Epithelial cell of proximal tubule (primary cell): ENCODE measurements at places on chromosomes 7 and 10. TPM values are rescaled to one million over a fixed set of nuclear protein-coding genes. Genes with fewer than 3 reads are reported as not detected.

AGR2 gene
- total RNA-seq = 11.9 and 29.4 TPM in 2 replicates

ERVW-1 gene
- total RNA-seq = not detected in 2 replicates

HYAL4 gene
- total RNA-seq = not detected in 2 replicates

KLF6 gene
- total RNA-seq = 52.6 and 88.1 TPM in 2 replicates

PNLIP gene
- total RNA-seq = not detected in 2 replicates

HECW1 gene
- total RNA-seq = not detected in 2 replicates

FAM25G gene
- not detected in 2 replicates for total RNA-seq

SPAM1 gene
- not detected in 2 replicates for total RNA-seq

HOXA4 gene
- total RNA-seq = 9.2 and 14.6 TPM in 2 replicates

SPAG6 gene
- total RNA-seq = 0.07 TPM in 1 of 2 replicates, not detected in the other

CDH23 gene
- total RNA-seq = under 0.01 TPM in 1 of 2 replicates, not detected in the other

RSU1 gene
- total RNA-seq = 46.9 and 60.7 TPM in 2 replicates

NPFFR1 gene
- total RNA-seq = 0.14 TPM in 1 of 2 replicates, not detected in the other

SHTN1 gene
- 13.3 and 15.9 TPM in 2 replicates for total RNA-seq

ACHE gene
- total RNA-seq = 0.51 and 3.3 TPM in 2 replicates

MYO1G gene
- total RNA-seq = under 0.01 TPM in 1 of 2 replicates, not detected in the other

SPOCK2 gene
- total RNA-seq = 27.9 and 63.7 TPM in 2 replicates

CFAP58 gene
- 0.23 and 0.29 TPM in 2 replicates for total RNA-seq

ZCWPW1 gene
- total RNA-seq = 0.65 and 3.8 TPM in 2 replicates

TET1 gene
- 0.52 and 1.0 TPM in 2 replicates for total RNA-seq

FIS1 gene
- 189 and 215 TPM in 2 replicates for total RNA-seq

MYL7 gene
- not detected in 2 replicates for total RNA-seq
